NCI-H2081 (cell line): ENCODE measurements at places on chromosomes 13 and 19.

GRCh38 chr13:39876258-39876657 lies 220.8 kb downstream of the COG6 start:
- no peak for DNase-seq

DNA sequence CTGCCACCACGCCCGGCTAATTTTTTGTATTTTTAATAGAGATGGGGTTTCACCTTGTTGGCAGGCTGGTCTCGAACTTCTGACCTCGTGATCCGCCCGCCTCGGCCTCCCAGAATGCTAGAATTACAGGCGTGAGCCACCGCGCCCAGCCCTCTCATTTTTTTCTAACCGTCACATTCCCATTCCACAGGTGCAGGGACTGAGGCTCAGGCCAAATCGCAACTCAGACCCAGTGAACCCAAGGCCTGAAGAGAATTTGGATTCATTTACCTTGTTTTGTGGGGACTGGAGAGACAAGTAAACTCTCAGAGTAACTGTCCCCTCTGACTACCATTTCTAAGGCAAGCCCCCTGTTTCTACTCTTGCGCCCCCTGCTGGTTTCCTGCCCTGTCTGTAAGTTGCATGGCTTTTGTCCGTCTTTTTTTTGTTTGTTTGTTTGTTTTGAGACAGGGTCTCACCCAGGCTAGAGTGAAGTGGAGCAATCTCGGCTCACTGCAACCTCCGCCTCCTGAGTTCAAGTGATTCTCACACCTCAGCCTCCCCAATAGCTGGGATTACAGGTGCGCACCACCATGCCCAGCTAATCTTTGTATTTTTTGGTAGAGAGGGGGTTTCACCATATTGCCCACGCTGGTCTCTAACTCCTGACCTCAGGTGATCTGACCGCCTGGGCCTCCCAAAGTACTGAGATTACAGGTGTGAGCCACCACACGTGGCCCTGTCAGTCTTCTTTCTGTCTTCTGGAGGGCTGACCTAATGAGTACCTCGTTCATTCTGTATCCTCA lies 2.3 kb upstream of the STRN4 start:
- peak; percentile 22 for DNase-seq

GRCh38 chr19:11949201-11949600 lies 15.6 kb upstream of the ZNF763 start:
- no peak for DNase-seq

GRCh38 chr19:50764409-50764808 lies 5.9 kb upstream of the GPR32 start:
- no peak for DNase-seq

DNA sequence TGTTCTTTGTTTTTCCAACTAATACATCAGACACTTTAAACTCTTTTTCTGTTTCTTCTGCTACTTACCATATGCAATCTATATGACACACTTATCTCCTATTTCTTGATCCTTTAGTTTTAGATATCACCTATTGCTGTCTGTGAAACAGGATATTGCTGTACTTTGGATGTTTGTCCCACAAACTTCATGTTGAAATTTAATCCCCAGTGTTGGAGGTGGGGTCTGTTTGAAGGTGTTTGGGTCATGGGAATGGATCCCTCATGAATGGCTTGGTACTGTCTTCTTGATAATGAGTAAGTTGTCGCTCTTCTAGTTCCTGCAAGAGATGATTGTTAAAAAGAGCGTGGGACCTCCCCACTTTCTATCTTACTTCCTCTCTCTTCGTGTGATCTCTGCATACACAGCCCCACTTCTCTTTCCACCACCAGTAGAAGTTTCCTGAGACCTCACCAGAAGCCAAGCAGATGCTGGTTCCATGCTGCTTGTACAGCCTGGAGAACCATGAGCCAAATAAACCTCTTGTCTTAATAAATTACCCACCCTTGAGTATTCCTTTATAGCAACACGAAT lies 244.2 kb downstream of the NHLRC3 start:
- DNase-seq, result no peak

- DNase-seq, result no peak
Observed at GRCh38 chr13:95553581-95554385, 1.3 kb downstream of the CLDN10 start.

- no peak for DNase-seq
Observed at GRCh38 chr19:7216373-7216902, 77.8 kb downstream of the INSR start.

- no peak for DNase-seq
Observed at GRCh38 chr13:40377783-40378182, 288.7 kb downstream of the FOXO1 start.

DNA sequence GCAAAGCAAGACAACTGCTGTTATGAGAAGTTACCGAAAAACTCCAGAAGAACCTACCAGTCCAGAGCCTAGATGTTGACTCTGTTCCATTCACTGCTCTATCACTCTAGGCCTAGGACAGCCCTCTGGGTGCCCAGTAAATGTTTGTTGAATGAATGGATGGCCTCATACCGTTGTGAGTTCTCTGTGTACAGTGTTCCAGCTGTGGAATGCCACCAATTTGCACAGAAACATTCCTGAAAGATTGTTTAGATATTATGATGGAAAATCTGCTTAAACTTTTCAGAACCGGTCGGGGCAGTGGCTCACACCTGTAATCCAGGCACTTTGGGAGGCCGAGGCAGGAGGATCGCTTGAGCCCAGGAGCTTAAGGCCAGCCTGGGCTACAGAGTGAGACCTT lies 1.3 kb upstream of the FBL start:
- no peak for DNase-seq

DNA sequence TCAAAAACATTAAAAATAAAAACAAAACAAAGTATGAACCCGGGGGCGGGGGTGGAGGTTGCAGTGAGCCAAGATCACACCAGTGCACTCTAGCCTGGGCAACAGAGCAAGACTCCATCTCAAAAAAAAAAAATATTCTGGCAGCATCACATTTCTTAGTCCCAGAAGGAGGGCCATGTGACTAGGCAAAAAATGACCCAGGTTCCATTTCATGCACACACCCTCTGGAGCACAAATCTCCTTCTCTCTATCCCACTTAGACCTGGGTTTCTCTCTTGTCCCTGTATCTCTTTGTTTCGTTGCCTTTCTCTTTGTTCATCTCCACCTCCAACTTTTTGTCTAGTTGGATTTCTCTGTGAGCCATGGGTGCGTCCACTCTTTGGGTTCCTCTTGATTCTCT lies 6.2 kb upstream of the CYP2A7 start:
- DNase-seq, result no peak

- DNase-seq, result no peak
Observed at GRCh38 chr19:11457115-11457514, 21.7 kb downstream of the PRKCSH start.

DNA sequence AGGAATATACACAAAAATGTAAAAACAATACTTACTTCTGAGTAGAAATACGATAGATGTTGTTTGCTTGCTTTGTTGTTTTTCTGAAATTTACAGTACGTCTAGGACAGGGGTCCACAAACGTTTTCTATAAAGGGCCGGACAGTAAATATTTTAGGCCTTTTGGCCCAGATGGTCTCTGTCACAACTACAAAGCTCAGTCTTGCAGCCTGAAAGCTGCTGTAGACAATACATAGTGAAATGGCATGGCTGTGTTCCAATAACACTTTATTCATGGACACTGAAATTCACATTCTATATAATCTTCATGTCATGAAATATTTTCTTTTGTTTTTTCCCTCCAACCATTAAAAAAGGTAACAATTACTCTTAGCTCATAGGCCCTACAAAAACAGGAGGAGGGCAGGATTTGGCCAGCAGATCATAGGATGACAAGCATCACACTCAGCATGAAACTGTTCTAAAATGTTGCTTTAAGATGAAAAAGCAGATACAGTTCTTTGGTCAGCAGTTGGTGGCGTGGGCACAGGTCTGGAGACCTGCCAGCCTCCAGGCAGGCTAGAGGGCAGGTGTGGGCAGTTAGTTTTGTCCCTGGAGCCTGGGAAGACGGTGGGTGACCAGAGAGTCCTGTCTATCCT lies at the start of gene EDDM13:
EDDM13 (plus strand) TSS at position 588 of the 638 bp plus-strand sequence. CDS start 87 bp downstream, outside the sequence.
- DNase-seq, result peak; percentile 33

GRCh38 chr13:73991384-73991783 lies 142.8 kb downstream of the KLF12 start:
- DNase-seq, result no peak

GRCh38 chr19:5077209-5077515 lies 108.2 kb downstream of the KDM4B start:
- no peak for DNase-seq

GRCh38 chr19:34120846-34121639 lies 51.3 kb upstream of the LSM14A start:
- no peak for DNase-seq

GRCh38 chr13:48539550-48539949 lies 6.7 kb upstream of the RCBTB2 start:
- DNase-seq, result no peak

- DNase-seq, result no peak
Observed at GRCh38 chr13:77853703-77854102, 64.9 kb downstream of the EDNRB start.

DNA sequence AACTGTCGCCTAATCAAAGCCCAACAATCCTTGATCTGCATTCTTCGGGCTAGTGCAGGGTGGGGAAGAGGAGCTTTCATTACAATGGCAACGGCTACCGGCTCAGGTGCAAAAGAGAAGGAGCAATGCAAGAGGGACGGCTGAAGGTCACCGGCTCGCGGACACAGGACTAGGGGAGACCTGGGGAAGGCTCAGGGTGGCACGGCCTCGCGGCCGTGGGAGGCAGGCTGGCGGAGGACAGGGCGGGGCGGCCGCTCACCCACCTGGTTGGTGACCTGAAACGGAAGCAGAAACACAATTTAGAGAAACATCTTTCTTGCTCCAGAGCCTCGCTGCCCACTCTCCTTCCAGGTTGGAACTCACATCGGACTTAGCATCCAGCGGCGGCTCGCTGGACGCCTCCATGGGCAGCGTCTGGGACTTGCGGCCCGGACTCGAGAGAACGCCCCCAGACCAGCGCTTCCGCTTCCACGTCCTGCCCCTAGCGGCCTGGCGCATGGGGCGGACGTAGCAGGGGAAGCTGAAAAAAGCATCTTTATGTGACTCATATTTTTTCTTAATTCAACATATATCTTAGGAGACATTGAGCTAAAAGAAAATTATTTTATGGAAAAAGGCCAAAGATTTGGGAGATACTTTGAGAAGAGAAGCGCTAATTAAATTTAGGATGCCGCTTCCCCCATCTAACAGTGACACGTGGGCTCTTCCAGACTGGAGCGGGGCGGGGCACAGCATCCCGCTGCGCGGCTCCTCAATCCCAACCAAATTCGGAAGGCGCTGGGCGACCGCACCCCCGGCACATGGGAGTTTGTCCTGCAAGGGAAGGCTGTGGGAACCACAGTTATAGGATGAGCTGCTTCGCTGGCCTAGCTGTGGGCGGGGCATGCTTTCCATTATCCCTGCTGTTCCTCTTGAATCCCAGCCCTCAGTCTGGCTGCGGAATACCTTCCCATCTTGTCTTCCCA lies at the start of gene COMMD6:
COMMD6 (minus strand) TSS at position 441 of the 965 bp plus-strand sequence; CDS start at position 405, 36 bp downstream.
- DNase-seq, result peak; percentile 66

DNA sequence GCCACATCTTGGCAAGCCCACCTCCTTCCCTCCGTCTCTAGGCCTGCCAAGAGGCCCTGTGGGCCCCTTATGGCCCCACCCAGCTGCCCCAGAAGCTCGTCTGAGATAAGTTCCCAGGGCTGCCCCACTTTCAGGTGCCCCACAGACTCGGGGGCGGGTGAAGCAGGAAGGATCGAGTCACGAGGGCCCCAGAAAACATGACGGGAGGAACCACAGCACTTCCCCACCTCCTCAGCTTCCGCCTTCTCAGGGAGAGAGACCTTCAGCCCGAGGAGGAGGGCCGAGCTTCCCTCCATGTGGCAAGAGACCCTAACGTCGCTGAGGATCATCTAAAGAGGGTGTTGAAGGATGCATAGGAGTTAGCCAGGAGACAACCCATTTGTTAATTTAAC lies 4.5 kb upstream of the IL12RB1 start:
- no peak for DNase-seq

DNA sequence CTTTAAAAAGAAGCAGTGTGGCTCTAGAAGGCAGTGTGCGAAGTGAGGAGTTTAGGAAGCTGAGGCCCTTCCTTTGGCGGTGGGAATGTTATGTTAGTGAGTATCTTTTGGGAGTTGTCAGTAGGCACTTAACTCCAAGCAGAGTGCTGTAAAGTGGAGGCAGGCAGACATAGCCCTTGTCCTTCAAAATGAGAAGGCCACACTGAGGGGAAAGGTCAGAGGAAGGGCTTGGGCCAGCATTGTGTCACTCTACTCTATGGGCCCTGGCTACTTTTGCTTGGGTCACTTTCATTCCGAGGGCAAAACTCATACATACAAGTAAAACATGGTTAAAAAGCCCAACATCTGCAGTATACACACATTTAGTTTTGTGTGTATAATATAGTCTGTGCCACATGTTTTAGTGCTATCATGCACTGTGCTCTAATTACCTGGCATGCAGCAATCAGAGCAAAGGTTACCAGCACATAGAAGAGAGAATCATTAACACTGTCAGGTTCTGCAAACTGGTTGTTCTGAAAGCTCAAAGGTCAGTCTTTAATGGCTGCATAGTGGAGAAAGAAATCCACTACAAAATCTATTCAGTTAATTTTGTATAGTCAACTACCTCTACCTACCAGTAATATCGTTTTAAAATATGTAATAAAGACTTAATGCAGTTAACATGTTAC lies 64.4 kb downstream of the WASF3 start:
- no peak for DNase-seq

DNA sequence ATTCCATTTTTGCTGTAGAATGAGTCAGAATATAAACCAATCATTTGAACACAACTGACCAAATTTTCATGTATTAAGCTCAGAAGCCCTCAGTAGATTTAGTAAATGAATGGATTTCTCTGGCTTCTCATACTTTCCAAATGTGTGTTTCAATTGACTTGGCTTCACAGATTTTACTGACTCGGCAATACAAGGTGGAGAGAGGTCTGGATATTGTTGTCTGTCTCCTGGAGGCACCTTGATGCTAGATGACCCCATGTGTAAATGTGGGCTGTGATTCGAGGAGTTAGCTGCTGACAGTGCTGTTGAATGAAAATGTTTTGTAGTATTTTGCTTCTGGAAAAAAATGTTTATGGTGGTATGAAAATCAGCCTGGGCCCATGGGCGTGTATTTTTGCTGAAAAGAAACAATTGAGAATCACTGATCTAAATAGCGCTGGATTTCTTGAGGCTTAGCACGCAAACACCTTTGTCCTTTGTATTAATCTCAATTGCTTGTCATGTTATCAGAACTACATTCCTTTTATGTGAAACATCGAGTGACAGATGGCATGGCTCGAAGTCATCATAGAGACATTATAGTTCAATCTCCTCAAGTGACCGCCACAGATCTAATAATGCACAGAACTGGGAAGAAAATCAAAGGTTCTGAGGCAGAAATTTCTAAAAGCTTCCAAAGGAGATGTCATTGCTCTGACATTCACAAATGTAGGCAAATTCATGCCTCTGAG lies 41.2 kb upstream of the UBAC2 start:
- DNase-seq, result no peak

GRCh38 chr13:75426421-75426820 lies 55.5 kb downstream of the TBC1D4 start:
- no peak for DNase-seq

GRCh38 chr19:16031872-16032200 lies 44.5 kb upstream of the TPM4 start:
- no peak for DNase-seq

GRCh38 chr19:1471010-1471514 lies 8.0 kb downstream of the C19orf25 start:
- DNase-seq, result no peak

DNA sequence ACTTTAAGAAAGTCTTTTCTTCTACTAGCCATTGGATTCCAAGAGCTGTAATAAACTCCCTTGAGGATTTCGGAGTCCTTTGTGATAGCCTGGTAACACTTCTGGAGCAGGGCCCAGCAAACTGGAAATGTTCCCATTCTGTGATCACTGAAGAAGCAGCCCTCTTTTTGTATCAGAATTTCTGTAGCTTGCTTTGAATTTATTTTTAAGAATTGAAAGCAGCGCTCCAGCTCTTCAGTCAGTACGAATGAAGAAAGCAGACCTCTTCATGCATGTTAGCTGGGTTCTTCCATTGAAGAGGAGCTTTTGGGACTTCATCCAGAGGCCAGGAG lies 141.5 kb downstream of the AKAP11 start:
- DNase-seq, result no peak
